ENCODE measurements at places on chromosomes 13 and 19. TPM values are rescaled to one million over a fixed set of nuclear protein-coding genes. Genes with fewer than 3 reads are reported as not detected.

DNA sequence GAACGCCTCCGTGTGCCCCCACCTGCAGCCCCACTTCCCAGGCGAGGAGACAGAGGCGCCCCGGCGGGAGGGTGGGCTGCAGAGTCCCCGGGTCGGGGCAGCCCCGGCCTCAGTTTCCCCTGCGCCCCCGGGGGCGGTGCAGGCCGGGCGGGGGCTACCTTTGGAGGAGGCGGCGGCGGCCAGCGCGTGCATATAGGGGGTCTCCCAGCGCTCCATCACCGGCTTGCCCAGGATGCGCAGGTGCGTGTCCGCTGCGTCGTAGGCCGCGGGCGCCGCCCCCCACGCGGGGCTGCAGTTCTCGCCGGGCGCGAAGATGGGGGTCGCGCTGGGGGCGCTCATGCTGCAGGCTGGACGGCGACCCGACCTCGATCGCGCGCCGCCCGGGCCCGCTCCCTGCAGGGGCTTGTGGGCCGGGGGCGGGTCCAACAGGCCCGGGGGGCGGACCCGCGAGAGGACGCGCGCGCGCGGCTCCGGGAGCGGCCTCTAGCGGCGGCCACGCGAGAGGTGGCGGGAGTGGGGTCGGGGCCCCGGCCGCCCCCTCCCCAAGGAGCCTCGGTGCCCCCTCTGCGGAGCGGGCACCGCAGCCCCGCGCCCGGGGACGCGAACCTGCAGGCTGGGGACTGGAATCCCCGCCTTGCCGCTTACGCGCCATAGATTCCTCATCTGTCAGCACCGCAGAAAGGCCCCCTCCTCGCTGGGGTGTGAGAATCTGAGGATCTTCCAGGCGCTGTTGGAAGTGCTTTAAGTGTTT lies at the start of gene GAMT:
Gene GAMT (minus strand): TSS at position 405 of the 751 bp plus-strand sequence. CDS start 66 bp downstream, at position 339.
- DNase-seq, result peak; percentile 61

DNA sequence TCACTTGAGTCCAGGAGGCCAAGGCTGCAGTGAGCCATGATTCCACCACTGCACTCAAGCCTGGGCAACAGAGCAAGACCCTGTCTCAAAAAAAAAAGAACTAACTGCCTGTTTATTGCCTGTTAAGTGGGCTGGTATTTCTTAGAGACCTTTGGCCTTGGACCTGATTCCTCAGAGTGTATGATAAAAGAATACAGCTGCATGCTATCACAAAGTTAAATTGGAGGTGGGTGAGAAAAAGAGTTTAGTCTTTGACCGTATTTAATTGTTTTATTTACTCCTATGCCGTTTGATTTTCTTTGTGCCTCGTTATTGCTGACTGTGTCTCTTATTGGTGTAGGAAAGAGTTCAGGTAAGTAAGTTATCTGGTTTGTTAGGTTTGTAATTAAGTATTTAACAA lies 25.3 kb upstream of the DPY19L3 start:
- DNase-seq, result no peak

DNA sequence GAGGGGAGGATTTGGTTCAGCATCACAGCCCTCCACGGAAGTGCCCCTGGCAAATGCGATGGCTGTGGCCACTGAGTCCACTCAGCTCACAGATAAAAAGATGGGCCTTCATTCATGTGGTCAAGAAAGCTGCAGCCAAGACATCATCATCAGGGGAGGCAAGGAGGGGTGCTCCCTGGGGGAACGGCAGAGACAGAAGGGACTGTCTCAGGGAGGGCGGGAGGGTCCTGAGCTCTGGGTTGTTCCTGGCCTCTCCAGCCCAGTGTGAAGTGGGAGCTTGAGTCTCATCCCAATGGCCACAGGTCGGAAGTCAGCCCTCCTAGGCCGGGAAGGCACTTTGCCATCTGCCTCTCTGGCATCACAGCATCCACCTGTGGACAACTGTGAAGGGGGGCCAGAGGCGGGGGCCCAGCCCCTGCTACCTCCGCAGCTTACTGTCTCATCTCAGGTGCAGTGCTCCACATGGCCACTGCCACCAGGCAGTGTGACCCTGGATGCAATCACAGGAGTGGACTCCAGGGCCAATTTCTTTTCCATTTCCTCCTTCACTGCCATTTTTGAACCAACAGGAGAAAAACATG lies 137.8 kb upstream of the SOX1 start:
- no peak for DNase-seq

DNA sequence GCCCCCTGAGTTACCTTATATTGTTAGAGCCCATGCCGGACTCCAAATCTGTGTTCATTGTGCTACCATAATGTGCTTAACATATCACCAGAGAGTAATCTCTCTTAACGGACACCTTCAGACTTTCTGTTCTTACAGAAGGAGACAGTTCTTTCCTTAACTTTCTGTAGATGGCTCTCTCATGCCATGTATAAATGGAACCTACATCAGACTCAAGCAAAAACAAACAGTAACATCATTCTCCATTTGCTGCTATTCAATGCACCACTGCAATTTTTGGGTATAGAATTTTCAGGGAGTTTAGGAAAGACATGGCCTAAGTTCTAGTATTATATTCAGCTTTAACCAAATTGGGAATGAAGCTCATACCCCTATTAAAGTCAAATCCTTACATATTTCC lies 12.6 kb upstream of the UGGT2 start:
- no peak for DNase-seq

GRCh38 chr19:50536662-50537305 lies 23.1 kb upstream of the ASPDH start:
- no peak for DNase-seq

- DNase-seq, result no peak
Observed at GRCh38 chr19:425056-425455, 16.1 kb upstream of the C2CD4C start.

DNA sequence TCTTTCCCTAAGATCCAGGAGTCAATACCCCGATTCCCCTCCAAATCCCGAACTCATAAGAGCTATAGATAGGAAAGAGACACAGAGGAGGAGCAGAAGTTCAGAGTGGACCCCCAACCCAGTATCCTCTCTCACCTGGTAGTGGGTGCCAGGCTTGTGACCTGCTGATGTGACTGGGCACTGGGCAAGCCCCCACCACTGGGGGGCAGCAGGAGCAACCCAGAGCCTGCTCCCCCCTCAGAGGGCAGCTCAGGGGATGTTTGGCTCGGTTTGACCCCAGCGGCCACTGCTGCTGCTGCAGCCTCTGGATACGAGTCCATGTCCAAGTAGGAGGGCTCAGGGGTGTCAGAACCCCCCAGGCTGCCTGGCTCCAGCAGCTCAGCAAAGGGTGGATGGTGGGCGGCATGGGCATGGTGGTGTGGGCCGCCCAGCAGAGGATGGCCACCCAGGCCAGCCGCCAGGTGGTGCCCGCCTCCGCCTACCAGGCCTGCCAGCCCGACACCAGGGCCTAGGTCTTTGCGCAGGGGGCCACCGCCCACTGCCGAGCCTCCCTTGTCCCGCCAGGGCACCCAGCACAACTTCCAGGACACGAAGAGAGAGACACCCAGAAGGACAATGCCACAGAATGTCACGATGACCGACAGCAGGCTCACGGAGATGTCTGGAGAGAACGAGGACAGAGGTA lies 7.4 kb downstream of the SYT3 start:
- no peak for DNase-seq

DNA sequence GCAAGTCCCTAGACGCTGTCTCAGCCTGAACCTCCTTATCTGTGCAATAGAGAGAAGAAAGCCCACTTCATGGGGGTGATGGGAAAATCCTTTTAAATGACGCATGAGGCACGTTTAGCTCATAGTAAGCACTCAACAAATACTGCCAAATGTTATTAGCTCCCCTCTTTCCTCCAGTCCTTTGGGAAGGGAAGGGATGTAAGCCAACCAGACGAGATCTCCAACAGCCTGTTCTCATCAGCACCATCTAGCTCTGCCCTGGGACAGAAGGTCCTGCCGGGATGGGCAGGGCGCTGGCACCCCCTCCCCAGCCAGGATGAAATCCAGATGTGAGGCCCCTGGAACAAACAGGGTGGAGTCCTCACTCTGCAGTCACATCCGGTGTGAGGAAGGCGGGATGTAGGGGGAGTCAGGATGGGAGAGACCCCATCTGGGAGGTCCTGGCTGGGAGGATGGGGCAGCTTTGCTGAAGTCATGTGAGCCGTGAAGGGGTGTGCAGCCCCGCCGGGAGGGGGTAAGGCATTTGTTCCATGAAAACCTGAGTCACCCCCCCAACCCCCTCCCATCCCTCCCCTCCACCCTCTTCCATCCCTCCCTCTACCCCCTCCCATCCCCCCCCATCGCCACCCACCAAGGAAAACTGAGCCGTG lies 4.6 kb downstream of the S1PR2 start:
- no peak for DNase-seq

GRCh38 chr13:32669030-32669646 lies 82.9 kb downstream of the PDS5B start:
- DNase-seq, result no peak

DNA sequence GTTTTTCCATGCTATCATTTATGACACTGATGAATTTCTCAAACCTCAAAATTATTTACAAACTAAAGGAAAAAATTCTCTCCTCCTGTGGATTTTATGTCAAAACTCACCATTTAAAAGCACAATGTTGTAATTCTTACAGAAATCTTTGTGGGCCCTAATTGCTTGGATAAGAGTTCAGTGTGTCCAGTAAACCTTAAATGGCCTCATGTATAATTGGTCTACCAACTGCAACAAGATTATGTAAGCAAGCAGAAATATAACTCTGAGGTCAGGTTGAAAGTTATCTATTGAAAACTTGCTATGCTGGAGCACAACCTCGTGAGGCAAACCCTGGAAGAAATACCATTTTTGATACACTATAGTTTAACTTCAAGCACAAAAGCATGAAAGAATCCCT lies 22.0 kb downstream of the VWA8 start:
- no peak for DNase-seq

Gene NLRP4
- not detected for total RNA-seq

GRCh38 chr13:109355875-109356434 lies 430.4 kb downstream of the IRS2 start:
- DNase-seq, result no peak

DNA sequence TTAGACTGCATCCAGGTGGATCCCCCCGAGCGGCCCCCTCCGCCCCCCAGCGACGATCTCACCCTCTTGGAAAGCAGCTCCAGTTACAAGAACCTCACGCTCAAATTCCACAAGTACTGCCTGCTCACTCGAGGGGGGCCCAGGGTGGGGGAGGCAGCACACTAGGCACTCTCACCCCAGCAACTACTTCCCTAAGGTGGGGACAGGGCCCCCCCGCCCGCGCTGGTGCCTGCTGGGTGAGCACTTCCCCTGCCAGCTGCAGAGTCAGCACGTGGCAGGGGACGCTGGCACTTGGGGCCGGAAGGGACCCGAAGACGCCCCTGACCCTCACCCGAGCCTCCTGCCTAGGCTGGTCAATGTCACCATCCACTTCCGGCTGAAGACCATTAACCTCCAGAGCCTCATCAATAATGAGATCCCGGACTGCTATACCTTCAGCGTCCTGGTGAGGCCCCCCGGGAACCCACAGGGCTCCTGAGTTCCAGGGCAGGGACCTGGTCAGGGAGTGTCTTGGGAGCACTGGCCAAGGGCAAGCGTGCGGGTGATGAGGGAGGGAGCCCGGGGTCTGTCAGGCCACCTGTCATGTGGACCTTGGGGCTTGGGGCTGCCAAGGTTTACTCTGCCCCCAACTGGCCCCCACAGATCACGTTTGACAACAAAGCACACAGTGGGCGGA lies 5.2 kb downstream of the MCOLN1 start:
- DNase-seq, result no peak

- DNase-seq, result no peak
Observed at GRCh38 chr13:37816276-37816675, 53.3 kb downstream of the TRPC4 start.

DNA sequence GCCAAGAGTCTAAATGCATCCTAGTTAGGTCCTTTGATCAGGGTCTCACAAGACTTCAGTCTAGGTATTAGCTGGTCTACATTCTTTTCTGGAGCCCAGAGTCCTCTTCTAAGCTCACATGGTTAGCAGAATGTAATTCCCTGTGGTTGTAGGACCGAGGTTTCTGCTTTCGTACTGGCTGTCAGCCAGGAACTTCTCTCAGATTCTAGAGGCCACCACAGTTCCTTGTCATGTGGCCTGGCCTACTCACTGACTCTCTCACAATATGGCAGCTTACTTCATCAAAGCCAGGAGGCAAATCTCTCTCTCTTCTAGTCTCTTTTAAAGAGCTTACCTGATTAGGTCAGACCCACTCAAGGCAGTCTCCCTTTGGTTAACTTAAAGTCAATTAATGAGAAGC lies 82.9 kb downstream of the POU4F1 start:
- DNase-seq, result no peak

DNA sequence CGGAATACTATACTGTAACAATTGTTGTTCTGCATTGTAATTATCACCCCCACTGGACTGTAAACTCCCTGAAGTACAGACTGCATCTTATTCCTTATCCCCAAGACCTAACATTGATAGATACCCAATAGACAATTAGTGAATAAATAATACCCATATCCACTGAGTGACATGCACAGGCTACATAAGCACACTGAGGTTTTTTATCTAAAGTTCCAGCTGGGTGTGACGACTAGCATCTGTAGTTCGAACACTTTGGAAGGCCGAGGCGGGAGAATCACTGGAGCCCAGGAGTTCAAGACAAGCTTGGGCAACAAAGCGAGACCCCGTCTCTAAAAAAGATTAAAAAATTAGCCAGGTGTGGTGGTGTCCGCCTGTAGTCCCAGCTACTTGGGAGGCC lies 2.5 kb downstream of the KPNA3 start:
- no peak for DNase-seq

DNA sequence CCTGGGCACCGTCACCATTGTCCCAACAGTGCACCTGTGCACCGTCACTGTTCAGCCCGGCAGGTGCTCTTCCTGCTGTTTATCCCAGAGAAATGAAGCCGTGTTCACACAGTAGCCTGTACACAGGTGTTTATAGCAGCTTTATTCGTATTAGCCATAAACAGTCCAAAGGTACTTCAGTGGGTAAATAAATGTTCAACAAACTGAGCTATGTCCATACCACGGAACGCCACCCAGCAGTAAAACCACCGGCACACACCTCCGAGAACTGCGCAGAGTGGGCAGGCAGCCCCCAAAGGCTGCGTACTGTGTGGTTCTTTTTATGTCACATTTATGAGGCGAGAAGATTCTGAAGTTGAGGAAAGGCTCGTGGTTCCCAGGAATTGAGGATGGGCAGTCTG lies 44.9 kb upstream of the DCUN1D2 start:
- no peak for DNase-seq

DNA sequence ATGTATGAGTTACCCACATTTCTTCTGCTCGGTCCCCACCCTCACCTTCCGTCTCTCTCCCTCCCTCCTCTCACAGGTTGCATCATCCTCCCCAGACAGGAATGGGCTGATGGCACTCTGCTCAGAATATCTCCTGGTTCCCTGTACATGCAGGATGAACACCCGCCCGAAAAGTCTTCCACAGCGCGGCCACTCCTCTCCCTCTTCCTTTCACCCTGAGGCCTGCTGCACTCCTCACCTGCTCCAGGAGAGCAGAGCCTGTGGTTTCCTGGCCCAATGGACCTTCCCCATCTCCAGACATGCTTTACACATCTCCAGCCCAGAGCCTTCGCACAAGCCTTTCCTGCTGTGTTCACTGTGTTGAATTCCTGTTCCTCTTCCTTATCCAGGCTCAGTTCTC lies 40.9 kb downstream of the GSX1 start:
- no peak for DNase-seq

GRCh38 chr13:27186295-27186694 lies 14.7 kb upstream of the USP12 start:
- no peak for DNase-seq

All from activated CD4-positive, alpha-beta memory T cell treated with anti-CD3 and anti-CD28 coated beads for 36 hours (primary cell).